ENCODE measurements at places on chromosomes 2 and 18. TPM values are rescaled to one million over a fixed set of nuclear protein-coding genes. Genes with fewer than 3 reads are reported as not detected.

Gene ZNF385B
- not detected for total RNA-seq

DNA sequence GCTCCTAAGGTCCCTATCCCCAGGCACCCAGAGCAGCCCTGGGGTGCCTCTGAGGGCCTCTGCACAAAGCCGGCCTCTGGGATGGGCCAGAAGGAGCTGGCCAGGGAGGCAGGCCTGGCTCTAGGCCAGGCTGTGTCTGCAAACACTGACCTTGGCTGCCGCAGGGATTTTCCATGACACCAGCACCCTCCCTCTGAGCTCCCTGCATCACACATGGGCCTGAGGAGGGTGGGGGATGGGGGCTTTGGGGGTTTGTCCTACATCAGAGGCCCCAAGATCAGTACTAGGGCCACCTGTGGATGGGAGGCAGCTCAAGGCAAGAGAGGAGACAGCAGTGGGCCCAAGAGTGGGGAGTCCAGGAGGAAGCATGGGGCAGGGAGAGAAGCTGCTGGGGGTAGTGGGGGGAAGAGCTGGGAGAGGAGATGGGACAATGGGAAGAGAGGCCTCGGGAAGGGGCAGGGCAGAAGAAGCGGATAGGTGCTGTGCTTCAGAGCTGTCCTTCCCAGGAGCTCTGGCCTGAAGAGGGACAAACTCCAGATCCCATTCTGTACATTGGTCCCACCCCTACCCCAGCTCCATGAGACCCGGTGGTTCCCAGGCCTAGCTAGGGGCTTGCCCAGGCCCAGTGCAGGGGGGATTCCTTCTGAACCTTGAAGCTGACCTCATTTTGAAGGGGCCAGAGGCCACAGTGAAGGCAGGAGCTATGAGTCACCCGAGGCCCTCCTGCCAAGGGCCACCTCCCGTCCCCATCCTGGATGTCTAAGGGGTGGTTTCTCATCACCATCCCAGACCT is 28.0 kb downstream of the KCNK3 start:
- DNase-seq: no peak

- DNase-seq: no peak
Measured at GRCh38 chr2:26880910-26881435, 33.0 kb downstream of the DPYSL5 start.

DNA sequence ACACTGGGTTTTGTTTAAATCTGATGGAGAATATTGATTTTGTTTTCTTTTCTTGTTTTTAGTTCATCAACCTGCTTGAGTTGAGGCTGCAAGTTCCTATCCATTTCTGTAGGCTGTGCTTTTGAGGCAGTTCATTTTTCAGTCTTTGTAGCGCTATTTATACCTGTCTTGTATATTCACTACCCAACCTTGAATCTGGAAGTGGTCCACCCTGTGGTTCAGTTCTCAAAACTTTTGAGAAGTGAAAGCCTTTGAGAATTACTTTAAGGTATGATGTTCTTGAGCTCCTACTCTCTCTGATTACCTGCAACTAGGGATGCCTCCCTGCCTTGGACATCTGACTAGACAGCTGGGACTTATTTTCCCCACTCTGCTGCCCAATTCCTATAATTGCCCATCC is 53.5 kb upstream of the KCNE4 start:
- no peak for DNase-seq

- DNase-seq: no peak
Measured at GRCh38 chr2:182542501-182543258, 115.8 kb upstream of the PDE1A start.

DNA sequence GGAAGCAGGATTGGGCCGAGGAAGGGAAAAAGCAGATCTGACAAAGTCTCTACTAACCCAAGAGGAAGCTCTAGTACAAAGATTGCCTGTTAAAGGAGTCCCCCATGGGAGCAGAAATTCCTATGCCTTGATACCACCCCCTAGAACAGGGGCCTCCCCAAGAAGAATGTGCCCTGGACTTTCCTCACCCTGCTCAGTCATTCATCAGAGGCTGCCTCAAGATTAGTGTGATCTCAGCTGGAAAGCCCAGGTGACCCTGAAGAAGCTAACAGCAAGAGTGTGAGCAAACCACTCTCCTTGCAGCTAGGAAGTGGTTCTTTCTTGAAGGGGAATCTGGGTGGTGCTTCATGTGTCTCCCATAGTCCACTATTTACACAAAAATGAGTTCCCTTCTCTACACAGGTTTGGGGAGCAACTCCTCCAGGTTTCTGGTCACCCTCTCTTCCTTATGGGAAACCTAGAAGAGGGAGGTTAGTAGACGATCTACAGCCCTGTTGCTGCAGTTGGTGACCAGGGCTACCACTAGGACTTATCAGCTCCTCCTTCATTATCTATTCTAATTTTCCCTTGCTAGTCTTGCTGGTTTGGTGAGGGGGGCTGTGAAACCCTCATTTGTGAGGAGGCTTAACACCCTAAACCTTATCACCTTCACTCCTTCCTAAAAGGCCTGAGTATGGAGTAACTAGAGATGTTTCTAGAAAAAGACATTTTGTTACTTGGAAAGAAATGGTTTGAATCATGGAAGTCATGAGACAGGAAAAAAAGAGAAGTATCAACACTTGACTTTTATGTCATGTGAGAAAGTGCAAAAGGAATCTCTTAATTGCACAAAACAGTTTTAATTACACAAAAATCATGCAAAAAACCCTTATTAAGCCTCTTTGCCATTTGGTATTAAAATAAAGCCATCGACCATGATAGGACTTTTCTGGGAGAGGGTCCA is 2.9 kb upstream of the WDR7 start:
- DNase-seq: no peak

All from activated naive CD4-positive, alpha-beta T cell treated with anti-CD3 and anti-CD28 coated beads for 36 hours (primary cell).